Cardiac fibroblast (primary cell): ENCODE measurements at places on chromosomes 13 and 19.

- DNase-seq = no peak
Measured at GRCh38 chr13:62760724-62761123, 1345.1 kb upstream of the PCDH20 start.

GRCh38 chr19:16889366-16889882, 625 bp downstream of the F2RL3 start:
- no peak for DNase-seq

- peak; percentile 69 for DNase-seq
Measured at GRCh38 chr19:46755077-46755852, 9.0 kb upstream of the STRN4 start.

GRCh38 chr19:6767357-6768235, at the start of gene SH2D3A:
Gene SH2D3A, minus strand, starts transcription at chr19:6767435. Its CDS starts 3,687 bp downstream, at chr19:6763748.
- peak; percentile 49 for DNase-seq

- peak; percentile 7 for DNase-seq
Measured at GRCh38 chr13:28582225-28582891, 76.6 kb upstream of the POMP start.
